Activated gamma-delta T cell treated with Interleukin-2 at 50 U/mL for 16 hours (primary cell): ENCODE measurements at places on chromosomes 13 and 19.
A peak's percentile ranks its signal among the peaks of the same experiment; 100 is the strongest.

- DNase-seq, result no peak
These were observed 11.0 kb downstream of the IFNL1 start for GRCh38 chr19:39307046-39307821.

- no peak for DNase-seq
These were observed 5.7 kb upstream of the OR7G3 start for GRCh38 chr19:9132422-9132821.

GRCh38 chr19:10823690-10824089 lies 12.3 kb downstream of the TMED1 start:
- DNase-seq, result no peak

DNA sequence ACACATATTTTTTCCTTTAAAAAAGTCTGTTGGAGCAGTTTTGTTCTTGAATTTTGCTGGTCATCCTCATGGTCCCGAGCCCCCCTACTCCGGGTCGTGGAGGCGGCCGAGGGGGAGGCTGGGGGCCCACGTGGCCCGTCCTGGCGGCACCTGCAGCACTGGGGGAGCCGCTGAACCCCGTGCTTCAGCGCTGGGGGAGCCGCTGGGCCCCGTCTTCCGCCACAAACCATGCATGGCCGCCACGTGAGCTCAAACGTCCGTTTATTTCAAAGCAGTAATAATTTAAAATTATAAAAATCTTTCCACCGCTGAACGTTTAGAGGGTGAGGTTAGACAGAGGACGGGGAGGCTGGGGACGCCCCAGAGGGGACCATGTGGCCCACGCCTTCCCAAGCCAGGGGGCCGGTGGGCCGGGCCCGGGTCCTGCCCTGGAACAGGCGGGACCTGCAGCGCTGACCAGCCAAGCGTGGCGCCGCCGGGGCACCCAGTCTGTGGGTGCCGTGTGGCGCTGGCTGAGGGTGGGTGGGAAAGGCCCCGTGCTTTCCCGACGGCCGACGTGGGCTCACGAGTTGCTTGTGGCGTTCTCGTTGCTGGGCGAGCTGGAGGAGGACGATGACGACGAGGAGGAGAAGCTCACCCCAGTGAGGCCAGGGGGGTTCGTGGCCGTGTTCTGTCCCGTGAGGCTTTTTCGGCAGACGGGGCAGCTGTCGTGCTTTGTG lies 8.0 kb downstream of the FGF22 start:
- no peak for DNase-seq

DNA sequence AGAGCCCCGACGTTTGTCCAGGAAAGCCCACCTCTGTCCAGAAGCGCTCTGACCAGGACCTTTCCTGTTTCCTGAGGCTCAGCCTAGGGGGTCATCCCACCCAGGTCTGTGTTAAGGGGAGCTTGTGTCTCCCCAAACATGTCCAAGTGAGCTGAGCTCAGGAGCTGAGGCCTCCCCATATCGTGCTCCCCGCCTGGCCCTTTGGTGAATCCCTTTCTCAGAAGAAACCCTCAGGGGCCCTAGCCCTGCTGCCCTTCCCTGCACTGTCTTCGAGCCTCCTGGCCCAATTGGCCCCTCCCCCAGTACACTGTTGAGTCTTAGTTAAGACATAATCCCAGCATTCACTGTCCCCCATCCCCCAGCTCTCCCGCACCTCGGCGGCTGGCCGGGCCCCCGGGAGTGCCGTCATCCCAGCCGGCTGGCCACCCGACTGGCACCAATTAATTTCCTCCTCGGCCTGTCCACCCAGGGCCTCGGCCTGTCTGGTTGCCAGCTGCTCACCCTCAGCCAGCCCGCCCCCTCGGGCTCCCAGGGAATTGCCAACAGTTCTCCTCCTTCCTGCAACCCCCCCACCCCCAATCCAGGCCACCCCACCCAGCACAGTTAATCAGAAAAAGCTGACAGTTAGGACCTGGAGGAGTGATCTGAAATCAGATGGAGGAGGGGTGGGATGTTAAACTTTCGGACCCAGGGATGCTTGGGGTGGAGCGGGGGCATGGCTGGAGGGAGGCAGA lies 13.6 kb downstream of the IER2 start:
- peak; percentile 29 for DNase-seq

DNA sequence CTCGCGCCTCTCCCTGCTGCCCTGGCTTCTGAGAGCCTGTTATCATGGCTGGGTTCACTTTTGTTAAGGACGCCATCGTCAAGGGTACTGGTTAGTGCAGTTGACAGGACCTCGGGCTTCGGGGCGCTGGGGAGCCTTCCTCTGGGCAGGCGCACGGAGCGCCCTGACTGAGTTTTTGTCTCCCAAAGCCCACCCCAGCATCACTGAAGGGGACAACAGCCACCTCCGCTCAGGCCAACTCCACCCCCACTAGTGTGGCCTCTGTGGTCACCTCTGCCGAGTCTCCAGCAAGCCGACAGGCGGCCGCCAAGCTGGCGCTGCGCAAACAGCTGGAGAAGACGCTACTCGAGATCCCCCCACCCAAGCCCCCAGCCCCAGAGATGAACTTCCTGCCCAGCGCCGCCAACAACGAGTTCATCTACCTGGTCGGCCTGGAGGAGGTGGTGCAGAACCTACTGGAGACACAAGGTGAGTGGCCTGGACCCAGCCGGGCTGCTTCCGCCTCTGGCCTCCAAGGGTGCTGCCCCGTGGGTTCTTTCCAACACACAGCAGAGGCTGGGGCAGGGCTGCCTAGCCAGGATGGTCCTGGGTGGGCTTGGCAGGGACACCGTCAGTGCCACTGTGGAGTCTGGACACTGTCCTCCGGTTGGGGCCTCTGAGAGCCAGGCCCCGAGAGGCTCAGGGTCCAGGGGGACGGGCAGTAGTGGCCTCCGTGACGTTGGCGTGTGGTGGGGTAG lies 16.9 kb downstream of the TSSK6 start:
- DNase-seq, result no peak

DNA sequence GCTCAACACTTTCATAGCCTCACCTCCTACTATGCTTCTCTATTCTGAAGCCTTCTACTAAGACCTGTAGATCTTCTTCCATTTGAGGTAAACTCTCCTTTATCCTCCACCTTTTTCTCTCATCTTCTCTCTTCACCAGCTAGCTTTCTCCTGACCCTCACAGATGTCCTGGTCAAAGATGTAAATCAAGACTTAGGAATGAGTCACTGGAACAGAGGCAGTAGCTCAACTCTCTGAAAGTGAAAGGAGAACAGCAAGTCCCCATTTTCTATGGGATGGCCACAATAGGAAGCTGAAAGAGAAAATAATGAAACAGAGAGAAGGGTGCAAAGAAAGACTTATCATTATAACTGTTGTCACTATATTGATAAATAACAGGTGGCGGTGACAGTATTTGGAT lies 86.1 kb upstream of the DOCK9 start:
- DNase-seq, result no peak

GRCh38 chr13:33999811-34000605 lies 182.1 kb downstream of the RFC3 start:
- no peak for DNase-seq

DNA sequence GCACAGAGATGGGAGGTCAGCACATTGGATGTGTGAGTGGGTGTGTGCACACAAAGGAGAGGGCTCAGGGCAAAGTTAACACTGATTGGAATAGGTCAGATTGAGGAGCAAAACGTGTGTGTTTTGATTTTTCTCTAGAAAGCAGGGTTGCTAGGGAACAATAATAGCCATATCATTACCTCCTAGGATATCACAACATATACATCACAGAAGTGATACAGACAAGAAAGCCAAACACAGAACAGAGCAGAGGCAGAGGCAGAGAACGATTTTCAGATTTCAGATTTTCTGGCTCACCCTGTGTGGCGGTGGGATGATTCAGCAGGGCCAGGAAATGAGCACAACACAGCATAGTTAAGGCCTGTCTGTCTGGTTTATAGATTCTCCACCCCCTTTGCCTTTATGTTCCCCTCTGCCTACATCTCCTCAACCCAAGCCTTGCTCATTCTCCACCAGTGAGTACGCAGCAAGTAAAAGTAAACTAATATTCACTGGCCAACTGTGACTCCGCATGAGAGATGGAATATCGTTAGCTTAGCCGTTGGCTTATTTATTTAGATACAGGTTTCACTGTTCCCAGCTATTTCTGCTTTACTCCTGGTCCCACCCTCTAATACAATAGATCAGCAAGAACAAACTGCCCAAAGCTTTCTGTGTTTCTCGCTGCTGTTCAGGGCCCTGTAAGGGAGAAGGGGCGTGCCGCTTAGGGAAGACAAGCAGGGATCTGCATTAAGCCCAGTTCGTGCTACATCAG lies 182.7 kb upstream of the TSC22D1 start:
- no peak for DNase-seq

GRCh38 chr13:31199527-31199848 lies 287 bp upstream of the B3GLCT start:
- DNase-seq, result no peak

DNA sequence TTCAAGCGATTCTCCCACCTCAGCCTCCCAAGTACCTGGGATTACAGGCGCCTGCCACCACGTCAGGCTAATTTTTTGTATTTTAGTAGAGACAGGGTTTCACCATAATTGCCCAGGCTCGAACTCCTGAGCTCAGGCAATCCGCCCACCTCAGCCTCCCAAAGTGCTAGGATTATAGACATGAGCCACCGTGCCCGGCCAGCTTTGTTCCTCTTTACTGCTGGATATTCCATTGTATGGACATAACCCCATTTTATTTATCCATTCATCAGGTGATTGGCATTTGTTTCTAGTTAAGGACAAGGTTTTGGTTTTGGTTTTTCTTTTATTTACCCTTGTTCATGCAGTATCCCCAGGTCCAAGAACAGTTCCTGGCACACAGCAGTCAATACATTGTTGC lies 4.1 kb upstream of the RPS9 start:
- no peak for DNase-seq

DNA sequence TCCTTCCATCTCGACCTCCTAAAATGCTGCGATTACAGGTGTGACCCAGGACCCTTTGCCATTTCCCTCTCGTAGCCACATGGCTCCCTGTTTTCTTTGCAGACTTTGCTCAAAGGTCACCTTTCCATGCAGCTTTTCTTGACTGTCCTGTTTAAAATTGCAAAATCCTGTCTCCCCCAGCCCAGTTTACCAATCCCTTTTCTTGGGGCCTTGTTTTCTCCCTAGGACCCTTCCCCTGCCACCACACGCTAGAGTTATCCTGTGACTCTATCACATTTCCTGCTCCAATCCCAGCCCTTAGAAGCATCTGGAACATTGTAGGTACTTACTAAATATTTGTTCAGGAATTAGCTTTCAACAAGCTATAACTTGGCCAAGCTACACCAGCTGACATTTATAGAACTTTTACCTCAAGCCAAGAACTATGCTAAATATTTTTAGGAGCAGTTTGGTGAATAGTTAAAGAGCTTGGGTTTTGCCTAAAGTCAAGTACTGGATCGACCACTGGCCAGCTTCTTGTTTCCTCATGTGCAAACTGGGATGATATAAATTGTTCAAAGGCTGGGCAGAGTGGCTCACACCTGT lies 9.1 kb upstream of the SERTAD3 start:
- no peak for DNase-seq

GRCh38 chr19:45632468-45633196 lies 6.6 kb downstream of the EML2 start:
- no peak for DNase-seq

GRCh38 chr13:85543144-85543543 lies 256.1 kb downstream of the SLITRK6 start:
- no peak for DNase-seq

- no peak for DNase-seq
These were observed 1446.1 kb downstream of the SLITRK1 start for GRCh38 chr13:82436099-82436585.

DNA sequence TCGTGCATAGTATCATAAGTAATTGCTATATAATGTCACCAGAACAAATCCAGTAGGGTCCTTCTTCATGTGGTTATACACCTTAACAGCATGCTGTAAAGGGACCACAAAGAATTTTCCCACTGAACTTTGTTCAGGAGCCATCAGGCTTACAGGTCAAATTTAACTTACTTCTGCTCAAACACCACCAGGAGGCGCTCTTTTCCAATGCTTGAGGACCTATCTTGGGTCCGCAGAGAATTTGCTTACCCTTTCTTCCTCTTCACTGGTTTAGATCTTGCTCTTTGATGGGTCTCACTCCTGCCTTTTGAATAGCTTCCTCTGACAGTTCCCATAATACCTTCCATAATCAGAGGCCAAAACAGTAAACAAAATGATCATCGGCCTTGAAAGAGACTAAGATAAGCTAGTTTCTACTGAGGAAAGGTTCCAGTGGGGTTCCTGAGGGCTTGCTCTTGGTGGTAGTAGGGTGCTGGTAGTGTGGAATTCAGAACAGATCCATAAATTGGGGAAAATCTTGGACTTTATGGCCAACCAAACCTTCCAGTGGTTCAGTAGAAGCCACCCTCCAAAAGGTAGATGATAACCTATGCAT lies 37.4 kb downstream of the SCGB2B2 start:
- peak; percentile 59 for DNase-seq

DNA sequence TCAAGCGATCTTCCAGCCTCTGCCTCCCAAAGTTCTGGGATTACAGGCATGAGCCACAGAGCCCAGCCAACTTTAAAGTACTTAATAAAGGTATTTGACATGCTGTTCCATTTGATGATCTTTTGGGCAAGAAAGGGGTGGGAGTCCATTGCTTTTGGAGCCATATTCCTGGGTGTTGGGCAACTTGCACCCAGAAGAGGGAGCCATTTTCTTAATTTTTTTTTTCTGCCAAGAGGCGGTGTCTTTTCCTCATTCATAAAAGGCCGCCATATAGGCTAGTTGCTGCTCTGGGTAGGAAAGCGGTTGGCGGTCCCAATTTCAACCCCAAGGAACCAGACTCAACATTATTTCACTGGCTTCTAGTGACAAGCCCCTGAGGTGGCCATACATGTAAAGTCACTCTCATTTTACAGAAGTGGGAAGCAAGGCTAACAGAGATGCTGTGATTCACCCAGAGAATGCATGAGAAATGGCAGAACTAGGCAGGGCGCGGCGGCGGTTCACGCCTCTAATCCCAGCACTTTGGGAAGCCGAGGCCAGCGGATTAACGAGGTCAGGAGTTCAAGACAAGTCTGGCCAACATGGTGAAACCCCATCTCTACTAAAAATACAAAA lies 139.6 kb downstream of the CACNA1A start:
- no peak for DNase-seq

GRCh38 chr13:42364613-42365000 lies 92.7 kb downstream of the AKAP11 start:
- no peak for DNase-seq

DNA sequence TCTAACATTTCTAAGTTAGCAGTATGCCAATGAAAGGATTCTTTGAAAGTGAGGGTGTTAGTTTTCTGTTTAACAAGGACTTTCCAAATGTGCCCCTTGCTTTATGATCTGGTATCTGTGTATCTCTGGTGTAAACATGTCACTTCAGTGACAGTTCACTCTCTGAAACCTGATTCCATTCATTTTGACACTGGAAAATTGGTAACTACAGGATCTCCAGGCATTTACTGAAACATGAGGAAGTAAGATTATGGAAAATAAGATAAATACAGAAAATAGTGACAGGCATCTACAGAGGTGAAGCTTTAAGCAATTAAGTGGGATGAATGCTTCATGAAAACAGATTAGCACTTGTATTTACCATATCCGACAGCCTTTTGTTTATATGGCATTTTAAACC lies 101.6 kb upstream of the MYO16 start:
- no peak for DNase-seq

- no peak for DNase-seq
These were observed 557.0 kb downstream of the FGF9 start for GRCh38 chr13:22227895-22228294.
